Type B pancreatic cell (in vitro differentiated cells): ENCODE measurements at places on chromosomes 5 and 9.

DNA sequence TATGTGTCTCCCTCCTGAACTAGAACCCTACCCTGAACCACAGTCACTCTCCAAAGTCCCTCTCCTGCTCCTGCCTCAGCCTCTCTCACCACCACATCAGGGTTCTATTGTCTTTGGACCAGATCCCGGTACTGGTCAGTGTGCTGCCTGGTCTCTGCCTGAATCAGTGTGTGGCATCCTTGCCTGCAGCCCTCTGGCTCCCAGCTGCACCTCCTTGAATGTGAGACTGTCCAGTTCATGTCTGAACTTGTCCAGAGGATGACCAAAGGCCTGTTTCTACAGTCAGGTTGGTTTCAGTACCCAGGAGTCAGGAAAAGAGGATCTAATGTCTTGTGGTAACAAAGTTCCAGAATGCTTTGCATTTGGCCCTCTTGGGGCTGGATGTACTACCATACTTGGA, 76.8 kb upstream of the RANBP3L start:
- DNase-seq, result no peak

GRCh38 chr9:5708414-5708813, 79.5 kb downstream of the RIC1 start:
- DNase-seq, result no peak

DNA sequence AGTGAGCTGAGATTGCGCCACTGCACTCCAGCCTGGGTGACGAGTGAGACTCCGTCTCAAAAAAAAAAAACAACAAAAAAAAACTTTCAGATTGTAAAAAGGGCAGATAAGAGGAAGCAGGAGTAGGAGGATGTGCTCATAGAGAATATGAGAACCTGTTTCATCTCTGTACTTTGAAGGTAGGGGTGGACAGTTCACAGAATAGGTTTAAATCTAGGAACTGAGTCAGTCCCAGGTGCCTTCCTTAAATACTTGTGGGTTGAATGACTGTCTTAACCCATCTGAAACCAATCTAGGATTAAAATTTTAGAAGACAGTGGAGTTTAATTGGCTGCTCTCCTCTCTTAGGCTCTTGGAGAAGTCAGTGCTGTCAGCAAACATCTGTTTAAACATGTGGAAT, 12.4 kb downstream of the POLK start:
- no peak for DNase-seq

DNA sequence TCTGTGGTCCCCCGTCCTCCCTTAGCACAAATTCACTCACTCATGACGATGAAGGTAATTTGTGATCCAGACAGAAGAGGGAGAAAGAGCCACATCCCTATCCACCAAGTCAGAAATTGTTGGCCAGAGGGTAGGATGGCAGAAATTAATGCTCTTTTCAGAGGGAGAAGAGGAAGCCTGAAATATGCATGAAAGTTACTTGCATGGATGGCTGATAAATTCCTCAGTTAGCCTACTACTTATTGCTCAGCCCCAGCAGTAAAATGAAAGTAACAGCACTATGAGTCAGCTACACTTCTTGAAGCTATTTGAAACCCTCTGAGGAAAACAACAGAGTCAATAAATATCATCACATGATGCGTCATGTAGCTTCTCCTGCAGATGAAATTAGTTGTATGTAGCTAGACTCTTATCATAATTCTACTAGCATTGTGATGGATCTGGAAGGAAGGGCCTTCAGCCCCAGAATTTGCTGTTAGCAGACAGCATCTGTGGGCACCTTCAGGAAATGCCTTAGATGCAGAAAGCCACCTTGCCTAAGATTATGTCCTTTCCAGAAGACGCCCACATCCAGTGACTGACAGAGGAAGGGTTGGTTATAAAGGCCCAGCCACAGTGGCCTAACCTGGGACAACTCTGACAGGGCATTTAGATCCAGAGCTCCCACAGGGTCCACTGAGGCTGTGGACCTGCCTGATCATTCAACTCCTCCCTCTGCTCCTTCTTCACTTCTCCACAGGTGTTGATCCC, 81.2 kb upstream of the CCDC112 start:
- no peak for DNase-seq

DNA sequence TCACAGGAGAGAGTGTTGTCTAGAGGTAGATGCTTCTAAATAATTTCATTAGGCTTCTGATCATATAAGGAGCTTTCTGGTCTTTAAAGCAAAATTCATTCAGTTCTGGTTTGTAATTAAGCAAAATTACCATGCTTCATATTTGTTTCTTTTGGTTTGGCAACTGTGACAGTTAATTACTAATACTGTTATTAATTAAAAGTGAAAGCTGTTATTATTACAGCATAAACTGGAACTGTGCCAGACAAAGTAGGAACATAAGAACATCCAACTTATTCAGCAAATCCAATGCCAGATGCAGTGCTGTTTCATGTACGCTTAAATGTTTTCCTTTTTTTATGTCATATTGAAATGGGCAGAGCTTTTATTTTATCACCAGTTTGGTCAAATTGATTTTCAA, 70.4 kb upstream of the DAB2 start:
- no peak for DNase-seq

GRCh38 chr9:24614070-24614469, 68.4 kb upstream of the IZUMO3 start:
- DNase-seq, result no peak
